ENCODE measurements at places on chromosomes 11 and 22. TPM values are rescaled to one million over a fixed set of nuclear protein-coding genes. Genes with fewer than 3 reads are reported as not detected.

- DNase-seq, result no peak
Measured at GRCh38 chr11:85949798-85950197, 94.6 kb downstream of the CCDC83 start.

- DNase-seq, result no peak
Measured at GRCh38 chr11:120890609-120891320, 133.1 kb upstream of the TBCEL start.

- DNase-seq, result no peak
Measured at GRCh38 chr11:31652528-31652927, 143.0 kb downstream of the ELP4 start.

GRCh38 chr11:16011396-16011795, 344.9 kb downstream of the SOX6 start:
- DNase-seq, result no peak

DNA sequence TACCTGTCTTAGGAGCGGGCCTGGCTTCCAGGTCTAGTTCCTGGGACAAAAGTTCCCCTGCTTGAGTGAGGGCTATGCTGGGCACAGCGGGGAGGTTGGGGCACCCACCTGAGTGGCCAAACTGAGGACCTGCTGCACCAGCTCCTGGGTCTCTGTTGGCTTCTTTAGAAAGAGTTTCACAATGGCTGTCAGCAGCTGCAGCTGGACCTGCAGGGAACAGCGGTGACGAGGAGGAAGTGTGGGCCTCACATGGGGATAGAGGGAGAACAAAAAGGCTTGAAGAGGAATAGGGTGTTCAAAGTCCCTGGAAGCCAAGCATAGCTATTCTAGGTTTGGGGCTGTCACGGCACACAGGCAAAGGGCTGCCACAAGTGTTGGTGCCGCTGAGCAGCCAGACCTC, 26.7 kb upstream of the RASL10A start:
- no peak for DNase-seq

Gene ZP1
- total RNA-seq, result not detected

DNA sequence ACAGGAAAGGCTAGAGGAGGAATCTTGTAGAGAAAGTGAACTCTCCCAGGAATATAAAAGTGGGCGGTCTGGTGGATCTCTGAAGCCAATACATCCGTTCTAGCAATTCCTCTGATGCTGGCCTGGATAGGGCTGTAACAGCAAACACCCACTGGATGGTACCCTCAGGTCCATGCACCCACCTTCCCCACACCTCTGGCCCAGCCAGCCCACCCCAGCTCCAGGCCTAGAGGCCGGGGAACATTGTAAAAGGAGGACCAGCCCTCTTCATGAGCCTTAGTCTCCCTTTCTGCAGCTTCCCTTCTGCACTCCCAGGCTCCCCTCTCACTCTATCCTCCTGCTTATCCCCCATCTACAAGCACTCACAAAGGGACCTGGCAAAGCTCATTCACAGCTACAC, 443.9 kb downstream of the BUD13 start:
- DNase-seq, result no peak

- DNase-seq, result no peak
Measured at GRCh38 chr11:107372439-107372838, 85.2 kb downstream of the CWF19L2 start.

DNA sequence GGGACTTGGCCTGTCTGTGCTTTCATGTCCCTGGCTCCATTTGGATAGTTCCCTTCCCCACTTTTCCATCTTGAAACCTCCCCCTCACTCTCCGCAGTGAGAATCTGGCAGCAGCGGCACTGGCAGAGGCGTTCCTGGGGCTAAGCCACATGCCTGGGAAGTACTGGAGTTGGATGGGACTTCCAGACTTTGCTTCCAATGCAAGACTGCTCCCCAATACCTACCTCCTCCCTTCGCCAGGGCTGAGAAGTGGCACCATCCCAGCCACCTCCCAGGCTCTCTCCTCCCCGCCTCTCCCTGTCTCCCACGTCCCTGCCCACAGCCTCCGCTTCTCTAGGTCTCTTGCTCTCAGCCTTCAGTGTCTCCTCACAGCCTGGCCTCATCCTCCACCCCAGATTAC, 16.6 kb downstream of the TST start:
- DNase-seq, result no peak

Gene RASD2
- total RNA-seq, result not detected

Gene MAJIN
- not detected for total RNA-seq

DNA sequence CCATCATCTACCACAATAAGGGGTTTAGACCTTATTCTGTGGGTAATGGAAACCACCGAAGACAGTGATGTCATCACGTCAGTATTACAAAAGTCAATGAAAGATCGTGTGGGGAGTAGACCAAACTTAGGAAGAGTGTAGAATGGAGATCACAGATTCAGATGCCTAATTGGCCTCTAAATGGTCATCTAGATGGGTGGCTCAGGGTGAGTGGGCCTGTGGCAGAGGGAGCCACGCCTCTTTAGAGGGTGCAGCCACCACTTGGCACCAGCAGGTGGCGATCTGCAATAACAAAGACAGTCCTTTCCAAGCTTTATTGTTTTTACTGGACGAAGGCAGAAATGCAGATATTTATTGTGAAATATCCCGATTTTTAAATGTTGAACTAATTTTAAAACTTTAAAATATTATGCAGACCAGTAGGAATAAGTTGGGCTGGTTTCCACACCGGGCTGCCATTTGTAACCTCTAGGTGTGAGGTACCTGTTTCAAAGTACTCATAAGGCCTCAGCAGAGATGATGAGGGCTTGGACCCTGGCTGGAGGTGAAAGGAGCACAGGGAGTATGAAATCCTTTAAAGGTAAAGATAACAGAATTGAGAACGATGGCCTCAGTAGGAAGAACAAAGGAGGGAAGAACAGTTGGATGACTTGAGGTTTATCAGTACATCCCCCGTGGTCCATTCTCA, 222.0 kb downstream of the DBX1 start:
- peak; percentile 78 for DNase-seq

DNA sequence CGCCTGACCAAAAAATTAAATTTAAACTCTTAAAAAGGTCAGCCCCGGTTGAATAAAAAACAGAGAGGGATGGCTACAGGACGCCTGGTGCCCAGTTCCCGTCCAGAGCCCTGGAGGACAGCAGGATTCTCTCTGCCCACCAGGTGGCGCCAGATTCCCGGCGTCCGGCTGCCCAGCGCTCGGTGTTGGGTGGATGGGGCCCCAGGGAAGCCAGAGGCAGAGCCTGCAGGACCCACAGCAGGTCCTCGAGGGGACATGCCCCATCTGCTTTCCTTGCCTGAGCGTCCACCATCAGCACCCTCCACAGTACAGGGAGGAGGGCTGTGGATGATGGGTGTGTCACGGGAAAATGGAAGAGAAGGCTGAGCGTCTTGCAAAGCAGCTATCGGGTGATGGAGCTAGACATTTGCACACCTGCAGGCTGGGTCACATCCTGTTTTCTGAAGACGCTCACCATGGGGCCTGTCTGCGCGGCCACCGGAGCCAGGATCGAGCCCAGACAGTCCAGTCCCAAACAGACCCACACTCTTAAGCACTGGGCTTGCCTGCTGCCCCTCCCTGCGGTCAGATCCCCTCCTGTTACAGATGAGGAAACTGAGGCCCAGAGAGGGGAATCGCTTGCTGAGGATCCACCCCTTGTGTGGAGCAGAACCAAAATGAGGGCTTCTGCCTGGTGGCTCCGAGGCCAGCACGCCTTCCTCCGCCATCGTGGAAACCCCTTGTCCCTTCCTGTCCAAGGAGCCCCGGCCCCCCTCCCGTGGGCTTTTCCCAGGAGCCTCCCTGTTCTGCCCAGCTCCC, 18.5 kb upstream of the CBX7 start:
- peak; percentile 72 for DNase-seq

GRCh38 chr11:130458410-130458729, 9.9 kb downstream of the ADAMTS15 start:
- DNase-seq, result no peak

Gene PGM2L1
- total RNA-seq, result 31.4 TPM

- DNase-seq, result no peak
Measured at GRCh38 chr22:47169801-47170140, 407.3 kb downstream of the TBC1D22A start.

GRCh38 chr11:15967166-15967565, 389.2 kb downstream of the SOX6 start:
- peak; percentile 58 for DNase-seq

GRCh38 chr11:102513869-102514268, 16.7 kb downstream of the MMP7 start:
- no peak for DNase-seq

Gene CDC42EP2
- 10.1 TPM for total RNA-seq

Gene ALDH3B2
- total RNA-seq, result not detected

DNA sequence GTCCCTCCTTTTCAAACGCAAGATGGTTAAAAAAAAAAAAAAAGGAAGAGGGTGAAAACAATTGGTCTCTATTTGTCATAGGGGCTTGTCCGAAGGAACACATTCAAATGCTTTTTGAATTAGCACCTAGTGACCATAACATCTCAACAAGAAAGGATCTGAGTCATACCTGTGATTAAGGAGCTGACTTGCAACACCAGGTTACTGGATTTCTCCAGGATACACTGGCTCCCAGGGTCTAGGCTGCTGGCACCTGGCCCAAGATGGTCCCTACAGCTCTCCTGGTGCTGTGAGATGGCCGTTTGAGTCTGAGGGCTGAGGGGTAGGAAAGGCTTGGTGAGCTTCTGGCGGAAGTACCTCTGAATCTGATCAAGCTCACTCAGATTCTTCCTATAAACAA, 28.4 kb upstream of the UCP3 start:
- DNase-seq, result no peak

- no peak for DNase-seq
Measured at GRCh38 chr11:122213171-122213570, 97.2 kb upstream of the BLID start.

Gene TPBGL
- total RNA-seq, result not detected

Gene LZTR1
- 34.4 TPM for total RNA-seq

DNA sequence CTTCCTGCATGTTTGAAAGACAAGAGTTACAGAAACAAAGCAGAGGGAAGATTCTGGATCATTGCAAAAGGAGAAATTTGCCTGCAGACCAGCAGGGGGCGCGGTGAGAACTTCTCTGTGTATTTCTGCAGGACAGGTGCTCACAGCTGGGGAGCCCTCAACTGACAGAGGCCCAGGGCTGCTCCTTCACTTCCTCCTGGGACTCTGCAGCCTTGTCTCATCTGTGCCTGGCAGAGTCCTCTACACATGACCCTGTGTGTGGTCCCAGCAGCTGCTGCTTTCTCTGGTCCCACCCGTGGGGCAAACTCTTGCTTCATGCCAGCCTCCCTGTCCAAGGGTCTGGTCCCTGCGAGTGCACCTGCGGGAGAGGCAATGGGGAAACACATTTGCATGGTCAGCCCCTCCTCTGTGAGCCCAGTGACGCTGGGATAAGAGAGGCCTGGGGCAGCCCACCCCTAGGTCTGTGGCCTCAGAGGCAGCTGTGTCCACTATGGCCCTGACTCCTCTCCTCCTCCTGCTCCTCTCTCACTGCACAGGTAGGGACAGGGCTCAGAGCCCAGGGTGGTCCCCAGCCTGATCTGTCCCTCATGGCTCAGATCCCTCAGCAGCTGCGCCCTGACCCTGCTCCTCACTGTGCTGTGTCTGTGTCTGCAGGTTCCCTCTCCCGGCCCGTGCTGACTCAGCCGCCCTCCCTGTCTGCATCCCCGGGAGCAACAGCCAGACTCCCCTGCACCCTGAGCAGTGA, 43.2 kb upstream of the VPREB1 start:
- no peak for DNase-seq

GRCh38 chr22:50306753-50307749, at the start of gene PLXNB2:
PLXNB2 (minus strand) TSS chr22:50307646; CDS start chr22:50290584, 17,062 bp downstream.
- DNase-seq, result peak; percentile 91

DNA sequence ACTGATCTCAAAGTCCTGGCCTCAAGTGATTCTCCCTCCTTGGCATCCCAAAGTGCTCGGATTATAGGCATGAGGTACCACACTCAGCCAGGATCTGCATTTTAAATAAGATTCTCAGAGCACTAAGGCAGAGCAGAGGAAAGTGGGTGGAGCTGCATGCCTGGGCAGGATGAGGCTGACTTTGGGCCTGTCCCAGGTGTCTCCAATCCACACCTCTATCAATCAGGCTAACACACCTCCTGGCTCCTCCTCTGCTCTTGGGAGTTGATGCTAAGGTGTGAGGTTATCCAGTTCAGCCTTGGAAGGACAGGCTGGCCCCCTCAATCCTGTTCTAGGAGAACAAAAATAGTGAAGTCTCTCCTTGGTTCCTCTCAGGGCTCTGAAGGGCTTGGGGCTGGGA, 30.2 kb upstream of the P2RY2 start:
- DNase-seq, result no peak

Gene C11orf86
- total RNA-seq, result not detected

DNA sequence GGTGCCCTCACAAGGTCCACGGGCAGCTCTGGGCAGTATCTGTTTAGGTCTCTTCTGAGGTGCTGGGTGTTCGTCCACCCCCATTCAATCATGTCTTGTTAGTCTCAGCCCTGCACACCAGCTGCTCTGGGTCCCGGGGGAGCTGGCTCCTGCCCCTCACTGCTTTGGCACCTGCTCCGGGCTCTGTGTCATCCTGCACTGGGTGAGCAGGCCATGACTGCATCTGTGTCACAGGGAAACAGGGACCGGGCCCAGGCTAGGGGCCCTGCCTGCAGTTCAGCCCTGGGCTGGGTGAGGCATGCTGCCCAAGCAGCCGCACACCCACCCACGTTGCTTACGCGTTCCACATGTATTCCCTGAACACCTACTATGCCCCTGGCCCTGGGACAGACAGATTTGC, 43.9 kb downstream of the ELFN2 start:
- no peak for DNase-seq

Gene ALDH3B1
- 0.44 TPM for total RNA-seq

Gene B4GALNT4
- total RNA-seq, result 0.20 TPM

Gene P2RY2
- total RNA-seq, result 0.20 TPM

- no peak for DNase-seq
Measured at GRCh38 chr22:23216461-23217170, 36.3 kb downstream of the BCR start.

- DNase-seq, result no peak
Measured at GRCh38 chr11:113725913-113726312, 19.8 kb upstream of the TMPRSS5 start.

- no peak for DNase-seq
Measured at GRCh38 chr22:26432619-26433311, 3.7 kb downstream of the ASPHD2 start.

DNA sequence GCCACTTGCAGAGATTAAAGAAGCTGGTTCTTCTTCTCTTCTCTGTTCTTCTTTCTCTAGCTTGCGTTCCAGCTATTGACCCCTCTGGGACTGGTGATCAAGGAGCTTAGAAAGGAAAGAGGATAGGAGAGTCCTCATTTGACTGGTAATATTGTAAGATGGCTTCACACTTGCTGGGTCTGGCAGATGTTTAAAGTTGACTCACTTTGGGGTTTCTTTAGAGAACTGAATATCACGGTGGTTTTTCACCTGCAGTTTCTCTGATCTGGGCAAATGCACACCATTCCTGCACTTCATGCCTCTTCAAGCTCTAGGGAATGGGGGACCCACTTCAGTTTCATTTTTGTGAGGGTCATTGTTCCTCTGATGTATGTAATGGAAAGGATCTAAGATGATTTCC, 41.8 kb upstream of the DEUP1 start:
- DNase-seq, result no peak

GRCh38 chr11:114623720-114624119, 28.1 kb upstream of the NXPE4 start:
- DNase-seq, result no peak

Gene ME3
- total RNA-seq, result 23.6 TPM

Measured in lung microvascular endothelial cell (primary cell).